ENCODE measurements at places on chromosomes 16 and 17.
A peak's percentile ranks its signal among the peaks of the same experiment; 100 is the strongest.

DNA sequence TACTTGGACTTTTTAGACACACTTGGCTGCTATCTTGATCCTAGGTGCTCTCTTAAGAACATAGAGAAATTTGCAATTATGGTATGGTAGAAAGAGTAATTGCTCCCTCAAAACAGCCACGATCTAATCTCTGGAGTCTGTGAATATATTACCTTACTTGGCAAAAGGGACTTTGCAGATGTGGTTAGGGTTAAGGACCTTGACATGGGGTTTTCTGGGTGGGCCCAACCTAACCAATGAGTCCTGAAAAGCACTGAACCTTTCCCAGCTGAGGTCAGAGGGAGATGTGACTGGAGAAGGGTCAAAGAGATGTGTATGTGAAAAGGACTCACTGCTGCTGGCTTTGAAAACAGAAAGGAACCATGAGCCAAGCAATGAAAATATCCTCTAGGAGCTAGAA lies 26.7 kb upstream of the MED13 start:
- no peak for DNase-seq

- DNase-seq = peak; percentile 80
Observed at GRCh38 chr16:84228256-84228838, 11.5 kb downstream of the KCNG4 start.

- no peak for DNase-seq
Observed at GRCh38 chr16:12239226-12239625, 262.7 kb downstream of the SNX29 start.

DNA sequence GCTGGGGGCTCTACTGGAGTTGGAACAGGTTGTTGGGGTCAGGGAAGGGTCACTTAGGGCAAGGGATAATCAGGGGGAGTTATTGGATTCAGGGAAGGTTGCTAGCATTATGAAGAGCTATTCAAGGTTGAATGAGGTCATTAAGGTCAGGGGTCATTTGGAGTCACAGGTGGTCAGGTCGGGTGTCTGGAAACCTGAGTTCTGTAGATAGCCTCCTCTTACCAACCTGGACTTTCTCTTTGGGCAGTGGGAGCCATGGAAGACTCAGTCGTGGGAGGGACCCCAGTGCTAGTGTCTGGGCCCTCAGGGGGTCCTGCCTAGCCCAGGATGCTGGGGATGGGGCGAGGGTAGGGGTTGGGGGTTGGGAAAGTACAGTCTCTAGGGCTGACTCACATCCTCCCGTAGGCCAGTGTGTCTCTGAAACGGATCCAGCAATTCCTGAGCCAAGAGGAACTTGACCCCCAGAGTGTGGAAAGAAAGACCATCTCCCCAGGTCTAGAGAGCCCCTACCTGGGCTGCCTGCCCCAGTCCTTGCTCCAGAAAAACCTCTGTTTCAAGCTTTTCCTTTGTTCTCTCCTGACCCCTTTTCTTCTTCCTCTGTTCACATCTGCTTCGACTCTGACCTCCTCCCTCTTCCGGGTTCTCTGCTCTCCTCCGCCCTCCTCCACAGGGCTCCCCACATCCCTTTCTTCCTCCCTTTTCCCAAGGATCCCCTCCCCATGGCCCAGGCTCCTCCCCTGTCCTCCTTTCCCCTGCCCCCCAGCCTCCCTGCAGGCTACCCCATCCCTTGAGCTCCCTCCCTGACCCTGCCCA lies 33.5 kb downstream of the ABCC3 start:
- DNase-seq = no peak

- DNase-seq = no peak
Observed at GRCh38 chr17:5069724-5070123, 8.5 kb upstream of the ZFP3 start.

- DNase-seq = peak; percentile 45
Observed at GRCh38 chr17:77363821-77364361, 223.1 kb downstream of the SEC14L1 start.

- no peak for DNase-seq
Observed at GRCh38 chr17:49015179-49015923, 18.2 kb downstream of the IGF2BP1 start.

DNA sequence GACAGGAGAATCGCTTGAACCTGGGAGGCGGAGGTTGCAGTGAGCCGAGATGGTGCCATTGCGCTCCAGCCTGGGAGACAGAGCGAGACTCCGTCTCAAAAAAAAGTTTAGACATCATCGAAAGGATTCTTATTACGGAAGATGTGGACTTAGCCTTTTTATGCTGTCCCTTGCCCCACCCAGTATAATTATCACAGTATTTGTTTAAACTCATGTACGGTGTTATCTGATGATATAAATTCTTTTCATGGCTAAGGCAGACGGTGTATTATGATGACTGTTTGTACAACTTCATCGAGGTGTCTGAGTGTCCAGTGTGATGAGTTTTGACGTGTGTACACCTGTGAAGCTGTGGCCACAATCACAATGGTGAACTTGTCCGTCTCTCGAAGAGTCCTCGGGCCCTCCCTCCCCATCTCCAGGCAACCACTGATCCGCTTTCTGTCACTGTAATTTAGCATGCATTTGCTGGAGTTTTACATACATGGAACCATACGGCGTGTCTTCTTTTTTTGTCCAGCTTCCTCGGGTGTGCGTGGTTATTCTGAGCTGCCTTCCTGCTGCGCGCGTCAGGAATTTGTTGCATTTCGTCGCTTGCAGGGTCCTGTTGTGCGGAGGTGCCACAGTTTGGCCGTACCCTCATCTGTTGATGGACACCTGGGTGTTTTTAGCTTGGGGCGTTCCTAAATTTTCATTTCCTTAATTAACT lies 26.2 kb downstream of the BAIAP2 start:
- DNase-seq = no peak

- DNase-seq = no peak
Observed at GRCh38 chr16:70399381-70399780, 39.5 kb downstream of the ST3GAL2 start.

GRCh38 chr17:28133562-28133970 lies 91.1 kb downstream of the NLK start:
- no peak for DNase-seq

GRCh38 chr16:28917095-28917494 lies 7.9 kb downstream of the RABEP2 start:
- DNase-seq = no peak

DNA sequence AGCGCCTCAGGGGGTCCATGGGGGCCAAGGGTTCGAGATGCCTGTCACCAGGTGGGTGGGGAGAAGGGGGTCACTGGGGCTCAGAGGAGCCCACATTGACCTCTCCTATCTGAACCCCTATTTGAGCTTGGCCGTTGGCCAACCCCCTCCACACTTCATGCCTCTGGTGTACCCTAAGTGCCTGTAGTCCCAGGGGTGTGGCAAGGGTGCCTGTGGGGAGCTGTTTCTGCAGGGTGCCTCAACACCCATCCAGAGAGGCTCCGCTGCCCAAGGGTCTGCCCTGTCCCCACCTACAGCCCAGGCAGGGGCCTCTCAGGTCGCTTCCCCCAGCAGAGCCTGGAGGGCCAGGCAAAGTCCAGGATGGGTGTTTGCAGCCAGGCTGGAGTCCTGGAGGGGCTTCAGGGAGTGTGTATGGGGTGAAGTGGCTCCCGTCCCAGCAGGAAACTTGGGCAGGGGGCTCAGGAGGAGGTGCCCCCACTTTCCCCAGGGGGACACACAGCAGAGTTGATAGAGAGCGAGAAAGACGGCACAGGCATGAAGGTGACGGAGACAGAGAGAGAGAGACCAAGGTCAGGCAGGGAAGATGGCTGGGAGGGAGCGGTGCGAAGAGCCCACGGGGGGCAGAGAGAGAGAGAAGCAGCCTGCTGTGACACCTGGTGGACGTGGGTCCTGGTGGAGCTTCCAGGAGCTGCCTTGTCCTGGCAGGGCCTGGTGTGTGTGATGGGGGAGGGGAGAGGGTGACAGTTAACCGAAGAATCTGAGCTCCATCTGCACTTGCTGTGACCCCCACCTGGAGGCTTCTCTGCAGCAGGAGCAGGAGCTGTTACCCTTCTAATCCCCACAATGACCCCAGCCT lies at the start of gene SEPTIN12:
Gene SEPTIN12, minus strand, starts transcription at position 719 of the 856 bp plus-strand sequence. Its CDS starts 700 bp downstream, at position 19.
- DNase-seq = peak; percentile 38

DNA sequence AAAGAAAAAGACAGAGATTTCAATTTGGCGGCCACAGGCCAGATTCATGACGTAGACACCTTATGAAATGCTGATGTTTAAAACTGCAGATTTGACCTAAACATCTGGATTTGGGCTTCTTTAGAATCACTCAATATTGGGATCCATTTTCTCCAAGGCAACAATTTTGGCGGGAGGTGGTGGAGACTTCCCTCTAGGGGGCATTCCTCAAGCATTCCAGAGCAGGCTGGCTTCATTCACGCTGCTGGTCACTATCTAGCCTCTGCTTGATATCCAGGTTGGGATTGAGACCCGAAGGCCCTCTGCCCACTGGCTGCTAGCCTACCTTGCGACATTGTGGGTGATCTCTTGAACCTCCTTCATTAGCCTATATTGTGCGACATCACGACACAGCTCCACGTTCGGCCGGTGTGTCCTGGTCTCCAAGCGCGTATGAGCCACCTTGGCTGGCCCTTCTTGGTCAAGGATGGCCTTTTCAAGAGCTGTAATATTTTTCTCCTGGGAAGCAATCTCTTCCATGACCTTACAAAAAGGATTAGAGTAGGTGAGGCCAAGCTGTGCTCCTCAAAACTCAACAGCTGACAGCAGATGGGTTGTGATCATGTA lies 24.5 kb downstream of the FBXO39 start:
- DNase-seq = peak; percentile 11

DNA sequence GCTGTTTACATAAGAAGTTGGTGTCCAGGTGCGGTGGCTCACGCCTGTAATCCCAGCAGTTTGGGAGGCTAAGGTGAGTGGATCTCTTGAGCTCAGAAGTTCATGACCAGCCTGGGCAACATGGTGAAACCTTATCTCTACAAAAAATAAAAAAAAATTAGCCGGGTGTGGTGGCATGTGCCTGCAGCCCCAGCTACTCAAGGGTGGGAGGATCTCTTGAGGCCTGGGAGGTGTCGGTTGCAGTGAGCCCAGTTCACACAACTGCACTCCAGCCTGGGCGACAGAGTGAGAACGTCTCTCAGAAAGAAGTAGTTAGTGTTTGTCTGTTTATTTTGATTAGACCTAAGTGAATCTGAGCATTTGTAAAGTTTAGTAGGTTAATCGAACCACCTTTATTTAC lies 12.8 kb downstream of the DDX19A start:
- no peak for DNase-seq

Measured in ELF-1 (cell line).